ENCODE measurements at places on chromosomes 4 and X.

DNA sequence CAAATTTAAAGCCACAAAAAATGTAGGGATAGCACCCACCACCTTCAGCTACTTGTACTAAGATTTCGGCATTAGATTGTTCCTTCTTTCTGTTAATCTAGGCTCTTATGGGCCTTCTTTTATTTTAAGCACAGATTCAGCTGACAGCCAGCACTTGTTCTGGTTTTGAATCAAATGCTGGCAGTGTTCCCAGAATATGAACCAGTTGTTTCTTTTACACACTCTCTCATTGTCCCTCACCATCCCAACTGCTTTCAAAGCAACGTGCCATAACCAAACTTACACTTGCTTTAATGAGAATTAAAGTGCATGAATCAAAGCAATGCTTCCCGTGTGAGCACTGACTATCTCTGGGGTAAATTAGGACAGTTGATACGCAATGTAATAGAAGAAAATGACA lies 744.5 kb upstream of the FAM241A start:
- DNase-seq, result no peak

DNA sequence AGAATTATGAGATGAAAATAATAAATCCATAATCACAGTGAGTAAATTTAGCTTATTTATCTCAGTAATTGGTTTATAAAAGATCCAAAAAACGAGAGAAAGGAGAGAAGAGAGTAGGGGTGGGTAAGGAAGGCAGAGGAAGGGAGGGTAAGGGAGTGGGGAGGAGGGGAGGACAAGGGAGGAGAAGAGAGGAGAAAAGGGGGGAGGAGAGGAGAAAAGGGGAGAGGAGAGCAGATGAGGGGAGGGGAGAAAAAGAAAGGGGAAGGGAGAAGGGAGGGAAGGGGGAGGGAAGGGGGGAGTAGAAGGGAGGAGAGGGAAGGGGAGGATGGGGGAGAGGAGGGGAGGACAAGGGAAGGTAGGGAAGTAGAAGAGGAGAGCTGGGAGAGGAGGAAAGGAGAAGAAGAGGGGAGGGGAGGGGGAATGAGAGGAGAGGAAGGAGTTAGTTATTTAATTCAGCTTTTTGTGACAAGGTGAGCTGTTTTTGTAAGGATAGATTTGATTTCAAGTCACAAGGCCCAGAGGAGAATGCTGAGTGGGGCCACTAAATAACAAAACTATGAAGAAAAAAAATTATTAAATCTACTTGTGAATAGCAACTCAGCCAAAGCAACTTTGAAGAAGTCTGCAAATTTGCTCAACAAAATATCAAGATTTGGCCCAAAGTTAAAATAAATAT lies 454.3 kb downstream of the ARAP2 start:
- DNase-seq, result no peak

- DNase-seq, result no peak
Measured at GRCh38 chrX:137430984-137431475, 134.9 kb upstream of the ZIC3 start.

DNA sequence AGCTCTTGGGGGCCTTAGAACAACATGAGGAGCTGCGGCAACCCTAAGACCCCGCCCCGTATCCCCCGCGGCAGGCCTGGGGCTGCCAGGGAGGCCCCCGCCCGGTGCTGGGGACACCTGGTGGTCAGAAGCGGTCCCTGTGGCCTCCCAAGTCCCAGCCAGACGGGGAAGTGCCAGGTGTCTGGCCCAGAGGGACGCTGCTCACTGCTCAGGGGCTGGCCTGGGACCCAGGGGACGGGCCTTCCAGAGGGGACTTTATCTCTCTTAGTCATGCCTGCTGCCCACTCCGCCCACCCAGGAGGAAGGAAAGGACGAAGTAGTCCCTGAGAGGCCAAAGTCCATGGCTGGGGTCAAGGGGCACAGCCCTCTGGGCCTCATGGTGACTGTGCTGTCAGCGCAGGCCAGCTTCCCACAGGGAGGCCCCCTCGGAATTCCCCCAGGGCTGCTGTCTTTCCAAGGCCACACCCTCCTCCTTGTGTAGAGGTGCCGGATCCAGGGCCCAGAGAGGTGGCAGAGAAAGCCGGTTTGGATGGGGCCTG lies 31.0 kb upstream of the HTRA3 start:
- DNase-seq, result no peak

DNA sequence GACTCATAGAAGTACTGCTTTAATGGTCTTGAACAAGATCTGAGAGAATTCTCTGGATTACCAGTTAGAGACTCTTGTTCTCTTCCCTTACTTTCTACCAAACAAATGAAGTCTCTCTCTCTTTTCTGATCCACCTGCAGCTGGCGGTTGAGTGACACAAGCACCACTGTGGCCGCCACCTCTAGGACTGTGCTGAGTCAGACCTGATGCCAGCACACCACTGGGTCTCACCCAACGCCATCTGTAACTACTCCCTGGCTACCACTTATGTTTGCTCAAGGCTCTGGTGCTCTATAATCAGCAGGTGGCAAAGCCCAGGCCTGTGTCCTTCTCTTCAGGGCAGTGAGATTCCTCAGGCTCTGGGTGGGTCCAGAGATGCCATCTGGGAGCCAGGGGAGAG lies 1173.5 kb downstream of the RPA4 start:
- DNase-seq, result no peak

DNA sequence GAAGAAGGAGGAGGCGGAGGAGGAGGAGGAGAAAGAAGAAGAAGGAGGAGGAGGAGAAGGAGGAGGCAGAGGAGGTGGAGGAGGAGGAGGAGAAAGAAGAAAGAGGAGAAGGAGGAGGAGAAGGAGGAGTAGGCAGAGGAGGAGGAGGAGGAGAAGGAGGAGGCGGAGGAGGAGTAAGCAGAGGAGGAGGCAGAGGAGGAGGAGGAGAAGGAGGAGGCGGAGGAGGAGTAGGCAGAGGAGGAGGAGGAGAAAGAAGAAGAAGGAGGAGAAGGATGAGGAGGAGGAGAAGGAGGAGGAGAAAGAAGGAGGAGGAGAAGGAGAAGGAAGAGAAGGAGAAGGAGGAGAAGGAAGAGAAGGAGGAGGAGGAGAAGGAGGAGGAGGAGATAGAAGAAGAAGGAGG lies 19.9 kb downstream of the MRFAP1 start:
- DNase-seq, result no peak

DNA sequence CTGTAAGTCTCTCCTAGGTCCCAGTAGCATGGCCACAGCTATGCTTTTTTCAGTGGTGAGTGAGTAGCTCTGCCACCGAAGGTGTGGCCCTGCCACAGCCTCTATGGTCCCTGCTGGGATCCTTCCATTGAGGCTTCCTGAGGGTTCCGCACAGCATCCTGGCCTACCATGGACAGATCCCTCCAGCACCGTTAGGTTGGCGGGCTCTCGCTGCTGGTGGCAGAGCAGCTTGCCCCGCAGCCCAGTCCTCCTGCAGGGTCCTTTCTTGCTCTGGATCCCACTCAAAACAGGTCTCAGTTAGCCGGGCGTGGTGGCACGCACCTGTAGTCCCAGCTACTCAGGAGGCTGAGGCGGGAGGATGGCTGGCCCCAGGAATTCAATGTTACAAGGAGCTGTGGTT lies 2.4 kb upstream of the PDZD4 start:
- no peak for DNase-seq

- no peak for DNase-seq
Measured at GRCh38 chr4:176660561-176660960, 132.2 kb downstream of the VEGFC start.

DNA sequence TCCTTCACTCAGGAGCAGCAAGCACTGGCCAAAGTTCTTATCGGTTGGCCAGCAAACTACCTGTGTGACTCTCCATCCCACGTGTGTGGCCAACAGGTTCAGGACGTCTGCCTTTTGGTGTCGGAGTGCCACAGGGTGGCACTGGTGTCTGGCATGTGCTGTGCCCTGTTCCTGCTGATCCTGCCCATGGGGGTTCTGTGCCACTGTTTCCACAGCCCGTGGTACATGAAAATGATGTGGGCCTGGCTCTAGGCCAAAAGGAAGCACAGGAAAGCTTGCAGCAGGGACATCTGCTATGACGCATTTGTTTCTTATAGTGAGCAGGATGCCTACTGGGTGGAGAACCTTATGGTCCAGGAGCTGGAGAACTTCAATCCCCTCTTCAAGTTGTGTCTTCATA lies 4.6 kb upstream of the TLR2 start:
- no peak for DNase-seq

GRCh38 chr4:182246401-182247205 lies 3.4 kb downstream of the TENM3 start:
- DNase-seq, result no peak

DNA sequence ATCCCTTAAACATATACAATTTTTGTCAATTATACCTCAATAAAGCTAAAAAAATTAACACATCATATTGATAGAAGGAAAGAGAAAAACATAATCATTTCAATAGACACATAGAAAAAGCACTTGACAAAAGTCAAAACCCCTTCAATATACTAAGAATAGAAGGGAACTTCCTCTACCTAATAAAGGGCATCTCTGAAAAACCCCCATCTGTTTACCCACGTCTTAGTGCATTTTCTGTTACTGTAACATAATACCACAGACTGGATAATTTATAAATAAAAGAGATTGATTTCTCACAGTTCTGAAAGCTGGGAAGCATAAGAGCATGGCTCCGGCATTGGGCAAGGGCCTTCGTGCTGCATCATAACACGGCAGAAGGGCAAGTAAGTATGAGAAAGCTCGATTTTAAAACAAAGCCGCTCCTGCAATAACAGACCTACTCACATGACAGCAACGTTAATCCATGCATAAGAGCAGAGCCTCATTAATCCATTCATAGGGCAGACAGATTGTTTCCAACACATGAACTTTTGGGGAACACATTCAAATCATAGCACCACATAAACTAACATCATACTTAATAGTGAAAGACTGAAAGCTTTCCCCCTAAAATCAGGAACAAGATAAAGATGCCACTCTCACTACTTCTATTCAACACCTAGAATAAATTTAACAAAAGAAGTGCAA lies 15.7 kb downstream of the STEEP1 start:
- DNase-seq, result no peak

Data from activated CD4-positive, alpha-beta T cell treated with anti-CD3 and anti-CD28 coated beads, Interleukin-2, amount 50 U/mL, for 48 hours (primary cell).